ENCODE measurements at places on chromosomes 12 and 14. TPM values are rescaled to one million over a fixed set of nuclear protein-coding genes. Genes with fewer than 3 reads are reported as not detected.

SERPINA12 gene
- not detected for total RNA-seq

- no peak for DNase-seq
These were observed 30.0 kb downstream of the ELK3 start for GRCh38 chr12:96224219-96224615.

DNA sequence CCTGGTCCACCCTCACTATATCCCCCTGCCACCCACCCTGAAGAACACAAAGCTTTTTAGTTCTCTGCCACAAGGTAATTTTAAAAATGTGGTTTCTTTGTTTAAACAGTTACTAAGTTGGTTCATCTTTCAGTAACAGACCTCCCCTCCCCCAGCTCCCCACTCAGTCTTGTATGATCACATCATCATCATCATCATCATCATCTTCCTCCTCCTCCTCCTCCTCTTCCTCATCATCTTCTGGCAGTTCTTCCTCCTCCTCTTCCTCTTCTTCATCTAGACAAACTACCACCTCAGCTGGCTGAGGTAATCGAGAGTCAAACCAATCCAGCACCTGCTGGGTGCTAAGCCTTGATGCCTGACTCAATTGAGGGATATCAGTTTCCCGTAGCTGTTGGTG, 10.5 kb downstream of the HOMEZ start:
- no peak for DNase-seq

RPL10L gene
- not detected for total RNA-seq

GRCh38 chr14:56338674-56339073, 220.5 kb downstream of the PELI2 start:
- DNase-seq, result no peak

DNA sequence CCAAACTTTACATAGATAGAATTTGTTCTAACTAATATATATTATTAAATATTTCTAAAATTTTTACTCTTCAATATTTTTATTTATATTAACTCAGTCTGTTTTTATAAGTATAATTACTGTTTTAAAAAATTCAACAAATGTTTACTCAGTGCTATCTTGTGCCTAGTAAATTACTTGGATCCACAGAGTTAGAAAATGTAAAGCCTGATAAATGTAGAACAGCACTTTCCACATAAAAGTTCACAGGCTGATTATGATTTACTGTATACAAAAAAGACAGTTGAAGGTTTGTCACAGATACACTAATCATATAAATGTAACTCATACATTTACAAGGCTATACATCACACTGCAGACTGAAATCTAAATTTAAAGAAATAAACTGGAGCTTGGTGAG, 170.0 kb downstream of the FOXG1 start:
- no peak for DNase-seq

Measured in lung (tissue), 17 donors.